ENCODE measurements at places on chromosomes 6 and 20. TPM values are rescaled to one million over a fixed set of nuclear protein-coding genes. Genes with fewer than 3 reads are reported as not detected.

The HLA-DOA gene
- total RNA-seq, result 0.39 TPM

The LZTS3 gene
- 5.2 TPM for total RNA-seq

The SLC22A3 gene
- total RNA-seq, result 0.07 TPM

The OR2B6 gene
- total RNA-seq, result 0.25 TPM

The KCNK15 gene
- total RNA-seq, result not detected

The TMEM74B gene
- 25.7 TPM for total RNA-seq

The FABP7 gene
- total RNA-seq, result not detected

The RBPJL gene
- total RNA-seq, result not detected

The FOXQ1 gene
- total RNA-seq, result 0.42 TPM

The HCRTR2 gene
- total RNA-seq, result not detected

The OR2H1 gene
- not detected for total RNA-seq

The DPPA5 gene
- not detected for total RNA-seq

The LAMA2 gene
- 8.2 TPM for total RNA-seq

The KIAA0408 gene
- total RNA-seq, result 0.25 TPM

The SFTA2 gene
- total RNA-seq, result not detected

The TCEA2 gene
- total RNA-seq, result 29.7 TPM

The HUS1B gene
- total RNA-seq, result 0.76 TPM

The TPX2 gene
- 163 TPM for total RNA-seq

The SPEF1 gene
- 0.93 TPM for total RNA-seq

The E2F1 gene
- total RNA-seq, result 30.9 TPM

The OTOR gene
- not detected for total RNA-seq
